ENCODE measurements at places on chromosomes 7 and 10.

DNA sequence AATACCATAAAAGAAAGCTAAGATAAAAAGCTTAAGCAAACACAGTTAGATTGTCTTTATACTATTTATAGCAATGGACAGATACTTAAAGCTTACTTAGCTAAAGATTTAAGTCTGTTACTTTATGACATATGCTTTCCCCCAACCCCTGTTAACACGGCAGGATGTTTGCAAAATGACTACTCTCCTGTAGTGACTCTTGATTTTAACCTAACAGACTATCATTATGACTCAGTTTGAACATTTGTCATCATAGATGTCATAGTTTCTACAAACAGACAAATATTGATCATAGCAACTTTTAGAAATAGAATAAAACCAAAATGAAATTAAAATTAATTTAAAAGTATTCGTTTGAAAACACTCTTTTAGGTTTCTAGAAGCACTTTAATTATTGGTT is 7.8 kb upstream of the COMMD3 start:
- no peak for DNase-seq

GRCh38 chr7:16264036-16264819 is 157.1 kb downstream of the CRPPA start:
- DNase-seq: no peak

DNA sequence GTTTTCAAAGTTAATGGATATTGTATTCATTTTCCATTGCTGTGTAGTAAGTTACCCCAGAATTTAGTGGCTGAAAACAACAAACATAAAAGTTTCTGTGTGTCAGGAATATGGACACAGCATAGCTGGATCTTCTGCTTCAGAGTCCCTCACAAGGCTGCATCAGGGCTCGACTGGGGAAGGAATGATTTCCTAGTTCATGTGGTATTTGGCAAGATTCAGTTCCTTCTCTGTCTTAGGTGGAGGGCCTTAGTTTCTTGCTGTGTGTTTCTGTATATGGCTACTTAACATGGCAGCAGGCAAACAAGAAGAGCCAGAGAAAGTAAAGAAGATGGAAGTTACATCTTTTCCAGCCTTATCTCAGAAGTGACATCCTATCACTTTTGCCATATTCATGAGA is 51.1 kb downstream of the TPST1 start:
- no peak for DNase-seq

DNA sequence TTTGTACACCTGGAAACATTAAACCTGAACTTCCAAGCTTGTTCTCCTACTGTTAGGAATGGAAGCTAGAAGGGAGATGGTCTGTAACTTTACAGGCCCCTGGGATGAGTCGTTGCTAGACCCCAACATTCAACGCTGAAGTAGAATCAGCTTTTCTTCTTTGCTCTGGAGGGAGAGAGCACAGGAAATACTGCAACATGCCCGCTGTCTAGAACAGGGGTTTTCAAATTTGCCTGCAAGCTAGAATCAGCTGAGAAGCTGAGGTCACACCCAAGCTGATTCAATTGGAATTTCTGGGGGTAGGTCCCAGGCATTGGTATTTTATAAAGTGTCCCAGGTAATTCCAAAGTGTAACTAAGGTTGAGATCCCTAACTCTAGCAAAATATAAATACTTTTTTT is 219.7 kb downstream of the PRPF18 start:
- DNase-seq: no peak

GRCh38 chr10:65470986-65471385 is 1454.8 kb upstream of the LRRTM3 start:
- no peak for DNase-seq

DNA sequence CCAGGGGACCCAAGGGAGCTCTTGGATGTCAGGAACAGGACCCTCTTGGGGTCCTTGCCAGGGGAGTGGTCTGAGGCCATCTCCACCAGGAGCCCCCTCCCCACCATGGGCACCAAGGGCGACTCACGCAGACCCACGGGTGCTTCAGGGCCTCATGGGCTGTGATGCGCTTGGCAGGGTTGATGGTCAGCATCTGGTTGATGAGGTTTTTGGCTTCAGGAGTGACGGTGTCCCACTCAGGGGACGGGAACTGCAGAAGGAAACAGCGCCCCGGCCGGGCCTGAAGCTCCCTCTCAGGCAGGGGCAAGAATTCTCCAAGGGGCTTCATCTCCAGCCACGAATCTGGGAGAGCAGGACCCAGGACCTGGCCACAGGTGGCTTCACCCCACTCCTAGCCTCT is 41.3 kb downstream of the YKT6 start:
- no peak for DNase-seq

GRCh38 chr10:121804460-121804859 is 123.4 kb downstream of the ATE1 start:
- DNase-seq: no peak

- DNase-seq: no peak
These were observed 17.5 kb downstream of the CCNY start for GRCh38 chr10:35353805-35354204.

- no peak for DNase-seq
These were observed 8.6 kb upstream of the CCDC7 start for GRCh38 chr10:32437334-32437733.

GRCh38 chr7:101479217-101479616 is 116.5 kb downstream of the COL26A1 start:
- no peak for DNase-seq

DNA sequence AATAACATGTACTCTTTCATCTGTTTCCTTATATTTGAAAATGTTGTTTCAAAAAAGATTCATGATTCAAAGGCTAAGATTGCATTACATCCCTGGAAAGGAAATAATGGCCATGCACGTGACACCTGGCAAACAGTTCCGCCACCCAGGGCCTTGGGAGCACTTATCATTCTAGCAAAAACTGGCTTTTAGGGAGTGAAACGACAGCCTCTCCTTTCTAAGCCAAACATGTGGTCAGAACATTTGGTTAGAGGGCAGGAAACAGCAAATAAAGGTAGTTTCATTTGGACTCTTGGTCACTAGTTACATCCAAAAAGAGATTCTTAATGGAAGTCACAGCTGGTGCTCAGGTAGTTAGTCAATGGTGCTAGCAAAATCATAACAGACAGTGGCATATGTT is 83.5 kb downstream of the FAS start:
- no peak for DNase-seq

GRCh38 chr10:101258179-101258885 is 29.1 kb upstream of the LBX1 start:
- DNase-seq: peak; percentile 46

- no peak for DNase-seq
These were observed 1.6 kb downstream of the TMEM273 start for GRCh38 chr10:49186613-49187012.

DNA sequence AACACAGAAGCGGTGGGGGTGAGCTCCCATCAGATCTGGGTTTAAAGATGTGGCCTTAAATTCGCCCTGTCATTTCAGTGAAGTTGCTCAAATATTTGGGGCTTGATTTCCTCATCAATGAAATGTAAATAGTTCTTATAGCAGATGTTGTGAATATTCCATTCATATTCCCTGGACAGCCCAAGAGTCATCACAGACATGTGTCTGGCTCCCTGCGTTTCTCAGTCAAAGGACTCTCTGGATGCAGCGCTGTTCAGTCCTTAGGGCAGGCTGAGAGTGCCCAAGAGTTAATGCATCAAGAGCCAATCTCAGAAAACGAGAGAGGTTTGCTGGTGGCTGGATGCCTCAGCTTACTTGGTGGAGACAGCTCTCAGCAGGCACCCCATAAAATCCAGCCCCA is 475.5 kb upstream of the VSTM2A start:
- DNase-seq: no peak

GRCh38 chr7:30863706-30864035 is 48.0 kb upstream of the AQP1 start:
- no peak for DNase-seq

GRCh38 chr10:68598978-68599770 is 39.0 kb downstream of the TET1 start:
- DNase-seq: no peak

GRCh38 chr10:43606323-43607198 is at the start of gene ZNF485:
Gene ZNF485 (plus strand): TSS chr10:43606438. CDS start chr10:43607051, 613 bp downstream.
- no peak for DNase-seq

GRCh38 chr10:25492040-25492439 is 317.2 kb downstream of the GPR158 start:
- DNase-seq: no peak

DNA sequence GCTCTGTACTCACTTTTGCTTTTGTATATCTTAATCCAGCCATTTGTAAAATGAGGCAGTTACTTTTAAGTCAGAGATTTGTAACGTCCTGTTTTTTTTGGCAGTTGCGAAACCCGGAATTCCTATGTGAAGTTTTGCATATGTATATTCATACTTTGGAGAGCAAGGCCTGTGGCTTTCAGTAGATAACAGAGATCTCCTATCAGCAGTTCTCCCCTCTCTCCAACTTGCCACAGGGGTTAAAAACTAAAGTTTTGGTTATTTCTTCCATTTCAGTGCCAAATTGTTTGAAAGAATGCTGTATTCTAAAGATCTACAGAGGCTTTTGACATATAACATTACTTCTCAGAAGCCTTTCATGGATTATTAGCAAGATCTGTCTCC is 102.4 kb downstream of the EXOC4 start:
- no peak for DNase-seq

DNA sequence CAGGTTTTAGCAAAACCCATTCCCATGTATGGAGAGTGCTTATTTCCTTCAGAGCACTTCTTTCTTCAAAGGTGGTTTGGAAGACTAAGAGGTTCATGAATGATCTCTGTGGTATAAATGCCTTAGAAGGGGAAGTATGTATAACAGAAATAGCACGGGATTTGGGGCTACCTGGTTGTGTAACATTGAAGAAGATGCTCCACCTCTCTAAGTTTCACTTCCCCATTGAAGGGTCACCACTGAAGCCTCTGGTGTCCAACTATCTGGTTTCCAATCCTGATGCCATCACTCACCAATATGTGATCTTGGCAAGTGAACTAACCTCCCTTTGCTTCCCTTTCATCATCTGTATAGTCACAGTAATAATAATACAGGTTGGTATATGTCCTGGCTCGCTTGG is 37.2 kb downstream of the CYCS start:
- DNase-seq: no peak

DNA sequence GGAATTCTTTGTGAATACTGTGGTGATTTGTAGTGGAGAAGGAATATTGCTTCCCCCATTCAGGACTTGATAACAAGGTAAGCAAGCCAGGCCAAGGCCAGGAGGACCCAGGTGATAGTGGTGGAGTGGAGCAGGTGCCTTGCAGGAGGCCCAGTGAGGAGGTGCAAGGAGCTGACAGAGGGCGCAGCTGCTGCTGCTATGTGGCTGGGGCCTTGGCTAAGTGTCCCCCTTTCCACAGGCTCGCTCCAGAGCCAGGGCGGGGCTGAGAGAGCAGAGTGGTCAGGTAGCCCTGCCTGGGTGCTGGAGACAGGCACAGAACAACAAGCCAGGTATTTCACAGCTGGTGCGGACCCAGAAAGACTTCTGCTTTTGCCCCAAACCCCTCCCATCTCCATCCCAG is 162.9 kb downstream of the EGFR start:
- no peak for DNase-seq

- no peak for DNase-seq
These were observed 91.1 kb upstream of the PDGFA start for GRCh38 chr7:610531-611280.

GRCh38 chr7:118449797-118450567 is 225.5 kb downstream of the ANKRD7 start:
- no peak for DNase-seq

DNA sequence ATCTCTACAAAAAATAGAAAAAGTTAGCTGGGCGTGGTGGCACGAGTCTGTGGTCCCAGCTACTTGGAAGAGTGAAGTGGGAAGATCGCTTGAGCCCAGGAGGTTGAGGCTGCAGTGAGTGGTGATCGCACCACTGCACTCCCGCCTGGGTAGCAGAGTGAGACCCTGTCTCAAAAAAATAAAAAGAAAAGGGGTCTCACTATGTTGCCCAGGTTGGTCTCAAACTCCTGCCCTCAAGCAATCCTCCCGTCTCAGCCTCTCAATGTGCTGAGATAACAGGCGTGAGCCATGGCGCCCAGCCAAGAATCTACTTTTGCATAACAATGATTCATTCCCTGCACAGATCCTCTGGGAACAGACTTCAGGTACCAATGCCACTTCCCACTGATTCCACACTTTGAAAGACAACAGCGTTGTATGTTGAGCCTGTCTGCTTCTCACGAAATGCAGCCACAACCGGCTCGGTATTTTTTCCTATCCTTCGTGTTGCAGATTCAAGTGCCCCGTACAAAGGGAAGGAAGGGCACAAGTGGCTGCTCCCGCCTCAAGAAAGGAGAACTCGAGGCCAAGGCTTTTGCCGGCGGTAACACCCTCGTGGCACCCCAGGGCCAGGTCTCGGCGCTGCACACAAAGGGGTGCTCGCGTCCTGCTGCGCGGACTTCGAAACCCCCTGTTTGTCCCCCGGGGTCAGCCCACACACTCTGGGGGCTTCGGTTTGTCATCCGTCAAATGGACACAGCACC is 745 bp downstream of the DAGLB start:
- DNase-seq: peak; percentile 40

DNA sequence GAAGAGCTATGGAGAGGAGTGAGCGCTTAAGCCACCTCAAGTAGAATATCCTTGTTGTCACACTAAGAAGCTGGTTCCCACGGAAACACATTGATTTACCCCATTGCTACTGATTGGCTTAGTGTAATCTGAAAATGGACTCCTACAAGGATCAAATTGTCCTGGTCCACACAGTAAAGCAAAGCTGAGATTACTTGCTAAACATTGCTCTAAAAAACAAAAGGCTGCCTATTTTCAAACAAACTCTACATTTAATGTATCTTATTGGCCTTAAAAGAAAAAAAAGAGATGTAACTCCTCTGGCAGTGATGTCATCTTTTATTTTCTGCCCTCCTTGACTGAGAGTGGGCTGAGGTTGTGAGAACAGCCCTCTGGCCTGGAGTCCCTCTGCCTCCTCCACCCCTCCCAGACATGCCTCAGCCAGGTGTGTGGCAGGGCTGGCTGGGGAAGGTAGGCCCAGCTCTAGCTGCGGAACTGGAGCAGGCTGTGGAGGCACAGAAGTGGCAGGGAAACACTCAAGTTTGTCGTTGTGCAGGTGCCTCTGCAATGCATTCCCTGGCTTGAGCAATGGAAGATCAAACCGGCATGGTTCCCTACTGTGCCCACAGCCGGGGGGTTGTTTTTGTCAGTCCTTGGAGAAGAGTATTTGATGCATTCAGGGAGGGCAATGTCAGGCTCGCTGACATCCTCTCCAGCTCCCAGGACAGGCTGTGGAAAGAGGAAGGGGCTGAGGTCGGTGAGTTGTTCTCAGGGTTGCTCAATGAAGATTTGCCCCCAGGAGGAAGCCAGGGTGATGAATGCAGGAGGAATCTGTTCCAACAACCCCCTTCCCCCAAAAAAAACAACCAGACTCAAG is 9.1 kb downstream of the KLF6 start:
- no peak for DNase-seq
